Left ventricle myocardium superior (tissue), 1 donor: ENCODE measurements at places on chromosomes 3 and 15.
A peak's percentile ranks its signal among the peaks of the same experiment; 100 is the strongest.

DNA sequence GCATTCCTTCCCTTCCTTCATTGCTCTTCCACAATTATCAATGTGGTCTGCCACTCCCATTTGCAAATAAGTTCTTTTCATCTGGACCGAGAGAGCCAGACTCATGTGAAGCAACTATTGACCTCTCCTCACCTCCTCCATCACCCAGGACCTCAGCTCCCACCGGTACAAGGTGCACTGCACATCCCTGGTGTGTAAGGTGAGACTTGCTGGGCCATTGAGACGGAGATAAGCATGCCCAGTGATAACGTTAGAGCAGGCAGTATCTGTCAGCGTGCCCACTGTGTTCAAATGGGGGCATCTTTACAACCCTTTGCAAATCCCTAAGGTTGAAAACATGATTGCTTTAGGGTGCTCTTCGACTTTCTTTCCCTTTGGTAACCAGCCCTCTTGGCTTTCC, 154.8 kb downstream of the ADAMTS17 start:
- DNase-seq = no peak

DNA sequence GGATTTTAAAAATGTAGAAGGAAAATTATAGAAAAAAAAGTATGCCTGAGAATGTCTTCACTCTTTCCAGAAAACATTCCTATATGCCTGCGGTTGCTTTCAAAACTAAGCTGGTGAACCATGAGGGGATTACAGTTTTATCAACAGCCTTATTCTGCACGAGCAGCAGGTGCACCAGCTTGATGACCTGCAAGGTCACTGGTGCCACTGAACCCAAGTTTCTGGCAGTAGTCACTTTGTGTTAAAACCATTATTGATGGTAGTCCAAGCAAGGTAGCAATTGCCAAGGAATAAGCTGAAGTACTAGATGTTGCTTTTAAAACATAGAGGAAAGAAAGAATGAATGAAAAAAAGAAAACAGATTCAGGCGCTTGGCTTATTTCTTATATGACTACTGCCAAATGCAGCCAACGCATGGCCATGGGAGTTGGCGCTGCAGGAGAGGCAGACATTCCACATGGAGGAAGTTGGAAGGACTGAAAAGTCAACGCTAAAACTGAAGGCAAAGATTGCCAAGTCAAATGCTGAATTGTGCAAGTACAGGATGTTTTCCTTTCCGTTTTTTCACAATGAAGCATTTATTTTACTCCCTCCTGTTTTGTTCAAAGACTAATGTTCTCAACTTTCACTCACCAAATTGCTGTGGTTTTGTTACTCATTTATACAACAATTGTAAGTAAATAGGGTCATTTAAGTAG, 601.4 kb downstream of the CADM2 start:
- DNase-seq = peak; percentile 49

- no peak for DNase-seq
Observed at GRCh38 chr3:160796813-160797164, 40.8 kb downstream of the PPM1L start.

DNA sequence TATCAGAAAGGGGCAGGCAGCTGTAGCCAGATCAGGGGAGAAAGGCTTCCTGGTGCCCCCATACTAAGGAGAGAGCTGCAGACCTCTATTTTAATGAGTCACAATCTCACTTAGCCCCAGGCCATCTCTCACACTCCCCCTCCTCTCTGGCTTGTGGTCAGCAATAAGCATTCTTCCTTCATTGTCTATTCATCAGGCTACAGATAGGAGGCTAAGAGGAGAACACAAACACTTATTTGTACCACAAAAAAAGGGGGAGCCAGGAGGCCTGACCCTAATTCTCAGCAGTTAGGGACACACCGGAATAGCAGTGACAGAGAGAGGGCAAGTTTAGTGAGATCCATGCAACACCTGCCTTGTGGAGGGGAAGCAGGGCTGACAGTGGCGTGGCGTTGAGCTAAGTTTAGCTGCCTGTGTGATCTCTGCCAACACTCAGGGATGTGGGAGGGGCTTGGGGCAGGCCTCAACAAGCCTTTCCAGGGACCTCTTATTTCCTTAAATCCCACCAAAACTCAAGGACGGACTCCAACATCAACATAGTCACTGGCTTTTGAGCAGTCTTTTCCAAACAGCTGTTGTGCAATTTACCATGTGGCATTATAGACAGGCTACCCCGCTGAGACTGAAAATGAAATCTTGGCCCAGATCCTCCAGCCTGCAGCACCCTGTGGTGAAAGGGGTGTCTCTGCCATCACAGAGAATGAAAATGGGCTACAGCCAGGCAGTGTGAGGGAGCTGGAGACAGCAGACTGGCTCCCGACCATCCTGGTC, 191.9 kb upstream of the TSC22D2 start:
- DNase-seq = peak; percentile 63

GRCh38 chr15:65258375-65259262, 28.1 kb downstream of the PARP16 start:
- DNase-seq = no peak

DNA sequence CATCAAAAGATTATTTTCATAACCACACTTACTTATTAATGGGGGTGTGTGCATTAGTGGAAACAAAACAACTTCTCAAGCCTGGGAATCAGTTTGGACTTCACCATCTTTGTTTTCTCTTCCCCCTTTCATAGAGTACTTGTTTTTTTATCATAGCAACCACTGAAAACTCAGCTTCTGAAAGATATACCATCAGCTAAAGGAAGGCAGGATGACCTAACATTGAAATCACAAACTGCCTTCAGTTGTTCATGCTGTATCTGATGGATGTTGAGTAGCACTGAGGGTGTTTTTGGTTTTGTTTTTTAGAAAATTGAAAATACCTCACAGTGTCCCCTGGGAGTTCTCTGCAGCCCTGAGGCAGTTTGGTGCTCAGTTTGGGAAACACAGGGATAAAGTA, 46.5 kb downstream of the NEK10 start:
- no peak for DNase-seq

GRCh38 chr3:46059432-46059831, 32.1 kb upstream of the XCR1 start:
- DNase-seq = no peak

GRCh38 chr15:55669270-55669669, 73.7 kb downstream of the PRTG start:
- DNase-seq = no peak

- no peak for DNase-seq
Observed at GRCh38 chr3:14274612-14274936, 96.0 kb downstream of the LSM3 start.

DNA sequence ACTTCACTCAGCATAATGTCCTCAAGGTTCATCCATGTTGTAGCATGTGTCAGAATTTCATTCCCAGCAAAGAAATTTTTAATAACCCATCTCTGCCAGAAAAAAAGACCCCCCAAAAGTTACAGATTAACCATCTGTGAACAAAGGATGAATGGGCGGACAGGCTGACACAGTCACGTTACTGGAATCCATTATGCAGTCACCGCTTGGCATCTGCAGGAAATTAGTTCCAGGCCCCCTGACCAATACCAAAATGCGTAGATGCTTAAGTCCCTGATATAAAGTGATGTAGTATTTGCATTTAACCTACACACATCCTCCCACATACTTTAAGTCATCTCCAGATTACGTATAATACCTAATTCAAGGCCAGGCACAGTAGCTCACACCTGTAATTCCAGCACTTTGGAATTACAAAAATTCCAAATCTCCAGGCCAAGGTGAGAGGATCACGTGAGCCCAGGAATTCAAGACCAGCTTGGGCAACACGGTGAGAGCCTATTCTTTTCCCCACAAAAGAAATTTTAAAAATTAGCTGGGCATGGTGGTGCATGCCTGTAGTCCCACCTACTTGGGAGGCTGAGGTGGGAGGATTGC, 1.5 kb upstream of the SLC12A8 start:
- DNase-seq = no peak

- no peak for DNase-seq
Observed at GRCh38 chr3:97991293-97991682, 19.1 kb upstream of the RIOX2 start.

DNA sequence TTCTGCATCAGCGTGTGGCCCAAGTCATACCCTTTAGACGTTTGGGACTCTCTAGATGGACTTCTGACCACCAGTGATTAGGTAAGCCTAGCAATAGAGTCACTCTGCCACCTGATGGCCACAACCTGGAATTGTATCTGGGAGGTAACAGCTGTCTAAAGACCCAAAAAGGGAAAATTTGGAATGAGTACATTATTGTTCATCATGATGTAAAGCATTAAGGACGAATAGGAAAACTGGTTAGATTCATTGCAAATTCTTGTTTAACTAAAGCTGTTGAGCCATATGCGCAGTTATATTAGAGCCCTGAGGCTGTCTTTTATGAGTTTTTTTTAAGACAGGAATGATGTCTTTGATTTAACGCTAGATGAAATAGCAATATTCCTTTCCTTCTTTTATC, 63.6 kb downstream of the FAM81A start:
- no peak for DNase-seq

- no peak for DNase-seq
Observed at GRCh38 chr15:97561529-97561928, 399.0 kb upstream of the ARRDC4 start.

DNA sequence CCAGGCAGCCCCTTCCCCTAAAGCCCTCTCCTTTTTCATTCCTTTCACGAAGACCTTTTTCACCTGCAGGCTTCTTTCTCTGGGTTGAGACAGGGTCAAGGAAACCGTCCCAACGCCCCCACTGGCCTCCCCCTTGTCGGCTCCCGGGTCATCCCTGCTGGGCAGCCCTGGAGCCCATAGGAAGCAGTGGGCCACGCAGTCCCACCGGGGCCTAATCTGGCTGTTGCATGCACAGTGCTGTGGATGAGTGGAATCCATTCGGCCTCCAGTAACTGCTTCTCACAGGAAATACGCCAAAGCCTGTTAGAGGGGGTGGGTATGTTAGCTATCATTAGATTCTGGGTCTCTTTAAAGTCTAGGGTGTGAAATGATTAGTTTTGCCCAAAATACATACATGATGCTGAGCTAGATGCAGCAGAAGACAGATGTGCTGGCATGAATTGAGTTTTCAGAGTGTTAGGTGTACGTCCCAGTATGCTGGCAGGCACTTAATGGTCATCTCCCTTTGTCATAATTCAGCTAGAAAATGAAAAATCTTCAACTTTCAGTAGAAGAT, 16.6 kb downstream of the LYSMD4 start:
- DNase-seq = peak; percentile 43

- DNase-seq = no peak
Observed at GRCh38 chr3:9786825-9787669, 5.2 kb downstream of the TADA3 start.

GRCh38 chr15:80669663-80670273, 25.3 kb upstream of the ABHD17C start:
- DNase-seq = no peak

GRCh38 chr3:192933779-192934460, 16.3 kb upstream of the MB21D2 start:
- no peak for DNase-seq

- no peak for DNase-seq
Observed at GRCh38 chr15:34239151-34239808, 14.5 kb downstream of the EMC4 start.

DNA sequence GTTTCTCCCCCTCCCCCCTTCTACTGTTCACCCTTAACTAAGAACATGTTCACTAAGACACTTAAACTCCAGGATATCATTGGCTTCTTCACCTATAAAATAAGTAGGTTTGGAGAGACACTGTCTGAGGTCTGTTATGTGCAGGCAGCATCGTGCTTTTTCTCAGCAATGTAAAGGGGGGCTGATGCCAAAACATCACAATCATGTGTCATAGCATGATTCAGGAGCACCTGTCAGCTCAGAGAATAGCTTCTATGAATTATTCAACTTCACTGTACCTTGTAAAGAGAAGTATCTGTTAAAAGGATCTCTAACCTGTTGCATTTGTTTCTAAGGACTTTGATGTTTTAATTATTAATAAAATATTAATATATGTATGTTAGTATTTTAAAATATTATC, 211.4 kb upstream of the EPHA3 start:
- no peak for DNase-seq

DNA sequence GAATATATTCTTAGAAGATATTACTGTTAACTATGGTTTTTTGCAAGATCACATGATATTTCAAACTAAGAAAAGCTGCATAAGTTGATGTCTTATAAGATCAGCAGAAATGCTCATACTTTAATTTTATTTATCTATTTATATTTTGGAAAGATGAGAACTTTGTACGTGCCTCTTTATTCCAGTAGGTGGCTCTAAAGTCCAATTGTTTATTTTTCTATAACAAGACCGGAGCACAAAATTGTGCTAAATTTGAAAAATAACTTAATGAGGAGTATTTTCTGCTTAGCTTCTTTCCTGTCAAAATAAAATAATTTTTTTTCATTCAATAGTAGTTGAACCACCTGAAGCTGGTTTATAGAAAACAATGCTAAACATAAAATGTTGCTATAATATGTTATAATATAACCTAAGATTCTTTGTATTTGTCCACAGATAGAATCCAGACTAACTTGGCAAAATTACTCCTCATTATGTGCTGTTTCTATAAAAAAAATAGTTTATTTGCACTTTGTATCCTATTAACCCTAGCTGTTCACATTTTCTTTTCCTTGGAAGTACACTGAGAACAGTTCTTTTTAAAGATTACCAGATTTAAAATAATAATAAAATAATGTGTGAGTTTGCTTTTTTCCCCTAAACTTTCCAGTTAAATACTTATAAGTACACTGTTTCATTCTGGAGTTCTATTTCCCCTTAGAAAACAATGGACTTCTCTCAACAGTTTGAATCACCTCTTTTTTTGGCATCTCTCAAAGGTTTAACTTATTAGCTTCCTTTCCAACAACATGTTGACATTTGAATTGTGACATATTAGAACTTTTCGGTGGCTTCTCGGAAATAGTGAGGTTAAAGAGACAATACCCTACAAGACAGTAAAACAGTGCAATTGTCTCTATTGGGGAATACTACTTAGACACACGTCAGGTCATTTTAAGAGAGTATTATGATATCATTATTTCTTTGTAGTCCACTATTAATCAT, 530.0 kb downstream of the MECOM start:
- no peak for DNase-seq

GRCh38 chr3:105118905-105119304, 247.8 kb upstream of the ALCAM start:
- DNase-seq = no peak

DNA sequence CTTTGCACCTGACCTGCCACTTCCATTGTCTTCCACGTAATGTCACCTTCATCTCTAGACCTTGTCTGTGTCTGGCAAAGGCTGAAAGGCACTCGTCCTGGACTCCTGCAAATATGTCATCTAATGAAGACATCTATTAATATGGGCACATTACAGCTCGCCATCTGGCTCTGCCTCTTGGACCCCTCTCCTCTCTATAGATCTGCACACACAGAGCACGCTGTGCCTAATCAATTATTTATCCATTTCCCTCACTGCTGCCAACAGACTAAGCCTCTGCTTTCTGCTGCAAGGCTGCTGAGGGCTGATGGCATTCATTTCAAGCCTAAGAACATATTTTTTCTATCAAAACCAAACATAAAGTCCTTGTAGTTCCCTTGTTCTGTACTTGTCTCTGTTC, 573.0 kb downstream of the TUSC7 start:
- DNase-seq = no peak

GRCh38 chr3:20111836-20112235, 71.6 kb downstream of the KAT2B start:
- no peak for DNase-seq

DNA sequence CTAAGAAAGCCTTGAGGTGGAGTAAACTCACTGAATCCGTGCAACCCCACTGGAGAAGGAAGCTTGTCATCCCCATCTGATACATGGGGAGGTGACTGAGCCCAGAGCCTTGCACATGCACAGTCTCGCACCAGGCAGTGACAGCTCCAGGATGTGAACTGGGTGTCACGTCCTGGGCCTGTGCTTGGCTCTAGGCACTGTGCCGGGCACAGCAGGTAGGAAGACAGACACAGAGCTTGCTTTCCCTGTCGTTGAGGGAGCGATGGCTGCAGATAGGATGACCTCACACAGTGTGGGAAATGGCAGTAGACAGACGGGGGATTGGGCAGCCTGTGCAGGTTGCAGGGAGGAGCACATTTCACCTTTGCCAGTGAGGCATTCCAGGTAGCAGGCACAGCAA, 12.2 kb upstream of the ATP2B2 start:
- DNase-seq = no peak
